ENCODE measurements at places on chromosomes 7 and 10.

GRCh38 chr7:29879609-29880008 is 73.3 kb downstream of the WIPF3 start:
- no peak for DNase-seq

DNA sequence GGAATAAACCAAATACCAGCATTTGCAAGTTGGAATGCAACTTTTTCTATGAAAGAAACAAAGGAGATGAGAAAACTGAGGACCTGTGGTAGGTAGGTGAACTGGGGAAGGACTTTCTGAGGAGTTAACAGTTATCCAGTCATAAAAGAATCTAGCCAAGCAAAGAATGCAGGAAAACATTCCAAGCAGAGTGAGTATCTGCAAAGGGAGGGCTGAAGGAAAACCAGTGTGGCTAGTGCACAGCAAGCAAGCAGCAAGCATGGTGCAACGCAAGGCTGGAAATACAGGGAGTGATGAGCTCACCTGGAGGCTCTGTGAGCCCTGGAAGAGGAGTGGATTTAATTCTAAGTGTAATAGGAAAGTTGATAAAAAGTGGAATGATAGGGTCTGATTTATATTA is 44.0 kb downstream of the RTKN2 start:
- DNase-seq = no peak

DNA sequence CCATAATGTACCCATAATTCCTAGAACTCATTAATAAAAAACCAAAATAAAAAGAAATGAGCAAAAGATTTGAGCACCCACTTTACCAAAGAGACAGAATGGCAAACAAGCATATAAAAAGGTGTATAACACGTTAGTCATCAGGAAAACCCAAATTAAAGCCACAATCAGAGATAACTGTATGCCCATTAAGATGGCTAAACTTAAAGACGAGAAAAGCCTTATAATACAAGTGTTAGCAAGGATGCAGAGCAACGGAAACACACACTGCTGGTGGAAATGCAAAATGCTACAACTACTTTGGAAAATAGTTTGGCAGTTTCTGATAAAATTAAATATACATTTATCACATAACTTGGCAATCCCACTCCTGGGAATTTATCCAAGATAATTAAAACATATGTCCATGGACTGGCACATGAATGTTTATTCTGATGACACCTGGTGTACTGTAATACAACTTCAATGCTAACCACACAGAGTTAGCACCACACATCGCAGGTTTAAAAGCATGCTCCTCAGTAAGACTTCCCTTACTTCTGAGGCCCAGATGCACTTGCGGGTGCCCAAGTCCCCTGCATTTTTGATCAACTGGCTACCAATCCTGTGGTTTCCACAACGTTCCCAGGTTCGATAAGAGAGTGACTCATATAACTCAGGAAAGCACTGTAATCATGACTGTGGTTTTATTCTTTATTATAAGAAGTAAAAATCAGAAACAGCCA is 158.6 kb downstream of the SNX13 start:
- no peak for DNase-seq

DNA sequence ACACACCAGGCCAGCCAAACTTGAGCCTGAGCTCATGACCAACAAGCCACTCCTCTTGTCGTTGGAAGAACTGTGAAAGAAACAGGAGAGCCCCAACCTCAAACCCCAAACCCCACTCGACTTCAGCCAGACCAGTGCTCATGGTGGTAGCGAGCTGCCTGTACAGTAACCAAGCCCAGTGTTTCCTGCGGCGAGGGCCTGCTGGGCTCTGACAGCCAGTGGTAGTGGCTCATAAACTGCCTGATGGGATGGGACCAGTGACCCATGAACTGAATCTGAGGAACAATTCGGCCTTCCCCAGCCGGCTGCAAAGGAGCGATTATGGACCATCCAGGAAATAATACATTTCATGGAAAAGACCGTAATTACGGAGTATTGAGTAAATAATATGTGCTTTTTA is 191.9 kb downstream of the RPS24 start:
- no peak for DNase-seq

DNA sequence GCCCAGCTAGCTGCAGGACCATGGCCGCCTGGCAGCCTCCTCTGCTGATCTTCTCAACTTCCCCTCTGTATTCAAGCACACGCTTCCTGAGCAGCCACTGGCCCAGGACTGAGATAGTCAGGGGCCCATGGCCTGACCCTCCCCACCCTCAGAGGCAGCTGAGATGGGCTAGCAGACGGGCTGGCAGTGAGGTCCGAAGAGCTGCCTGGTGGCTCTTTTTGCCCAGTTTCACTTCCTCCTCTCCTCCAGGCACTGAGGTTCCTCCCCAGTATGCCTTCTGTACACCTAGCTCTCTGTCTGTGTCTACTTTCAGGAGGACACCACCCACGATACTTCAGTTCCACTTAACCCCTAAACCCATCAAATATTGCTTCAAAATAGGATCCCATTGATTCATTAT is 395.6 kb downstream of the TNS3 start:
- no peak for DNase-seq

DNA sequence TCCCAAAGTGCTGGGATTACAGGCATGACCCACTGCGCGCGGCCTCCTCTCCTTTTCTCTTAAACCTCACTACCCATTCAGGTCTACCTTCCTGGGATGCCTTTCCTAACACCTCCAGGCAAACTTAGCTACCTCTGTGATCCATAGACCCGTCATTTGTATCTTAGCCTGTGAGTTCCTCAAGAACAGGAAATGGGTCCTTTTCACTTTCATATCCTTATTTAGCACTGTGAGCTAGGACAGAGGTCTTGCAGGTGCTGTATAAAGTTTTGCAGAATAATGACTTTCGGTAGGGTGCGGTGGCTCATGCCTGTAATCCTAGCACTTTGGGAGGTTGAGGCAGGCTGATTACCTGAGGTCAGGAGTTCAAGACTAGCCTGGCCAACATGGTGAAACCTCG is 215.7 kb downstream of the RELN start:
- DNase-seq = no peak

DNA sequence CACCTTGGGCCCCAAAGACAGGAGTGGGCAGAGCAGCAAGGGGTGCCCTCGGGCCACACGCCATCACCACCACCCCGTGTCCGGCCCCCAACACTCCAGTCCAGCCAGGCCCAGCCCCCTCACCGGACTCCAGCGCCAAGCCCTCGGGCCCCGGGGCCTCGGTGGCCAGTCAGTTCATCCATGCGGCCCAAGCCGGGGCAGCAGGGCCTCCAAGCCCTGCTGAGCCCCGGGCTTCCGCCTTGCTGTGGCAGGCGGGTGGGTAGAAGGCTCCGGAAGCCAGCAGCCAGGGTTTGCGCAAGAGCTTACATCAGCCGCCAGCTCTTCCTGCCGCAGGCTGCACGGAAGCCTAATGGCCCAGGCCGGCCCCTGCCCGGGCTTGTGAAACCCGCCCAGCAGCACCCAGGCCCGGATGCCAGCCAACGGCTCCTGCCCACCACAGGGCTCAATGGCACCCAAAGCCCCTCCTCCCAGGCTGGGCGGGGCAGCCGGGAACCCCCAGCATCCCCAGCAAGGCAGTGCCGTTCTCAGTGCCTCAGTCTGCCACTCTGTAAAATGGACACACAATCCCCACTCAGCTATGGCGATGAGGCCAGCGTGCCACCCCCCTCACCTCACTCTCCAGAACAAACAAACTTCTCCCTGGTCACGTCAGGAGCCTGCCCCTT is 26.5 kb downstream of the TNRC18 start:
- DNase-seq = peak; percentile 97

DNA sequence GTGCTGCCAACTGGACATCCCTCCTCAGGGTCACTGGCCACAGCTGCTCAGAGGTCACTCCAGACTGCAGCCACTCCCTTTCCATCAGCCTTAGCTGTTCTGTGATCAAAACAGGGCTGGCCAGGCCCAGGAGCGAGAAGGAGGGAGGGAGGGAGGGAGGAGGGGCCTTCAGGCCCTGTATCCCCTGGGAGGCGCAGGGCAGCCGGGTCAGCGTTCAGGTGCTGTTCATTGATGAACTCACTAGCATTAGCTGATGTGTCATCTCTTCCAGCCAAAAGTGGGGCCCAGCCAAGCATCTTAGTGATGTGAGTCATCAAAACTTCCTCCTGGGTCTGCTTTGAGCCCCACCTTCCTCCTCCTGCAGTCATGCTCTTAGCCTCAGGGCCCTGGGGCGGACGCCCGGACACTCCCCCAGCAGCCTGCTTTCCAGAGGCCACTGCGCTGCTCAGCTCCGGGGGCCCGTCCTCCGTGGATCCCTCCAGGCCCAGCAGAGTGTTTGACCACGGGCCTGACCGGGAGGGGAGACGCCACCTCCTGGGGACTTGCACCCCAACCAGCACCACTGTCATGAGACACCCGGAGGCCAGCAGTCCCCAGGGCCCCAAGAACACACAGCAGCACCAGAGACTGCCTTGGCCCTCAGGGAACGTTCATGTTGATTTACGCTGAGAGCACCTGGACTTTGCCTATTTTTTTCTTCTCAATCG is 149.2 kb downstream of the PRKAG2 start:
- peak; percentile 90 for DNase-seq

GRCh38 chr10:86071758-86072157 is 294.8 kb downstream of the GRID1 start:
- peak; percentile 21 for DNase-seq

- DNase-seq = no peak
These were observed 6.9 kb downstream of the ABCB8 start for GRCh38 chr7:151035026-151035717.

DNA sequence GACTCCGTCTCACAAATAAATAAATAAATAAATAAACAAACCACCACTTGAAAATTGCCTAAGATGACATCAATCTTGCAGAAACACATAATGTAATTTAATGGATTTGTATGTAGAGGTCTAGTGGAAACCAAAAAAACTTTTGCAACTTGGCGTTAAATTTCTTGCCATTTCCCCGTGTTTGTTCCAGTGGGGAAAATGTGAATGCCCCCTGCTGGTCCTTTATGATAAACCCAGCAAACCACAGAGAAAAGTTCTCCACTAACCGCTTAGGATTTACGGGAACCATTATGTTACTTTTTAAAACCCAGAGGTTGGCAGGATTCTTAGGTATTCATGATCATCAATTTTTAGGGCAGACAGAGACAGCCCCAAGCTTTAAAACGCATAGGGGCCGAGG is 32.5 kb downstream of the LAMB4 start:
- no peak for DNase-seq

- DNase-seq = no peak
These were observed 71.6 kb upstream of the ZNF746 start for GRCh38 chr7:149569025-149569725.

GRCh38 chr7:5697754-5698424 is 83.6 kb downstream of the RNF216 start:
- DNase-seq = no peak

DNA sequence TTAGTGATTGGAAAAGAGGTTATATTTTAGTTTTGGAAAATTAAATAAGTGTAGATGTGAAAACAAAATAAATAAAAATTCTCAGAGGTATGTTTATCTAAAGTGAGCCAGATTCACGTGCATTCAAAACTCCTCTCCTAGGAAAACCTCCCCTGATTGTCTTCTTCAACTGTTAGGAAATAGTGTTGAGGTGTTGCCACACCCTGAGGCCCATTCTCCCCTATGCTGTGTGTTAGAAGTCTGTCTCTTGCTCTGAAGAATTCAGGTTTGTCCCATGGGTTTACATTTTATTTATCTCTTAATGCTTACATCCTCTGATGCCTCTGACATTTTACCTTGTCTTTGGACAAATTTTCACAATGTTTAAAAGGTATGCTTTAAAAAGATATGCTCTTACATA is 40.3 kb downstream of the PTPRE start:
- peak; percentile 9 for DNase-seq

DNA sequence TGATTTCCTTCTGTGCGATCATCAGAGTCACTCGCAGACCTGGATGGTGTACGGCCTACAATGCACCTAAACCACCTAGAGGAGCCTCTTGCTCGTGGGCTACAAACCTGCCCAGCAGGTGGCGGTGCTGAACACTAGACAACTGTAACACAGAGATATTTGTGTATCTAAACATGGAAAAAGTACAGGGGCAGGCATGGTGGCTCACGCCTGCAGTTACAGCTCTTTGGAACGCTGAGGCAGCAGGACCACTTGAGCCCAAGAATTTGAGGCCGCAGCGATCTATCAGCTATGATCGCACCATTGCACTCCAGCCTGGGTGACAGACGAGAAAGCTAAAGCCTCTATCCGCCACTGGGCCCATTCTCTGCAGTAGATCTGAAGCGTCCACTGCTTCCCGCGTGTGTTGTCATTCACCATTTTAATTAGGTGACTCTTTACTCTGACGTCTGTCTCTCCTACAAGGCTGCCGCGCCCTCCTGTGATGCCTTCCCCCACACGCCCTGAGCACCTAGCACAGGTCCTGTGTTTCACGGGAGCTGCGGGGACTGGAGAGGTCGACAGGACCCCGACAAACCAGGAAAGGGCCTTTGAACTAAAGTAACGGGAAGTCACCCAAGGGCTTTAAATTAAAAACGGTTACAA is 774 bp downstream of the TUBGCP2 start:
- peak; percentile 95 for DNase-seq

- DNase-seq = no peak
These were observed 26.4 kb downstream of the TEX36 start for GRCh38 chr10:125656523-125656922.

- no peak for DNase-seq
These were observed 21.5 kb upstream of the CCSER2 start for GRCh38 chr10:84306751-84307384.

DNA sequence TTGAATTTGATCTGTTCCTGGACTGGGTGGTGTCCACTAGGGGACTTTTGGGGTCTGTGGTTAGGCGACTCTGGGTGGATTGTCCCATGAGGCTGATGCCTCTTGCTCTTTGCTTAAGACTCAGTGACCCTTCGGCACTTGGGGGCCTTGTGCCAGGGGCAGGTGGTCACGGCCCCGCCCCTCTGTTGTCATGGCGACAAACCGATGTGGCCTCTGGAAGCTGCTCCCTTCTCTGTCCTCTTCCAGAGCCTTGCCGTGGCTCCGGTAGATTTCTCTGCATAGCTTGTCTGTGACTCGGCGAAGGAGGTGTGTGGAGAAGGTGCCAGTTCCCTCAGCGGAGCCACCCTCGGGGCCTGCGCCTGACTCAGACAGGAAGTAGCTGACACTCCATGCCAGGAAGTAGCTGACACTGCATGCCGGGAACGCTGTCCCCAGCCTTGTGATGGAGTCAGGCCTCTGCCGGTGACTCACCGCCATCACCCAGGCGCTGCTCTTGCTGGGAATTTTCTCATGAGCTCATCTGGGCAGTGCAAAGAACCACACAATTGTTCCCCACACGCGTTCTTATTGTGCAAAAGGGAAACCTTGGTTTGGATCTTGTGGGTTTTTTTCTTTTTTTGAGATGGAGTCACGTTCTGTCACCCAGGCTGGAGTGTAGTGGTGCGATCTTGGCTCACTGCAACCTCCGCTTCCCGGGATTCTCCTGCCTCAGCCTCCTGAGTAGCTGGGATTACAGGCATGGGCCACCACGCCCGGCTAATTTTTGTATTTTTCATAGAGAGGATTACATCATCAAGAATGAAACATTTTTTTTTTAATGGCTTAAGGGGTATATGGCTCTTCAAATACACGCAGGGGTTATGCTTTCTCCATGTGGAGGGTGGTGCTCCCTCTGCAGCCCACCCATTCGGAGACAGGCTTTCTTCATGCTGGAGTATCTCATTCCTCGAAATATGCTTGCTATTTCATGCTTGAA is 72.6 kb downstream of the PFKFB3 start:
- DNase-seq = peak; percentile 96

DNA sequence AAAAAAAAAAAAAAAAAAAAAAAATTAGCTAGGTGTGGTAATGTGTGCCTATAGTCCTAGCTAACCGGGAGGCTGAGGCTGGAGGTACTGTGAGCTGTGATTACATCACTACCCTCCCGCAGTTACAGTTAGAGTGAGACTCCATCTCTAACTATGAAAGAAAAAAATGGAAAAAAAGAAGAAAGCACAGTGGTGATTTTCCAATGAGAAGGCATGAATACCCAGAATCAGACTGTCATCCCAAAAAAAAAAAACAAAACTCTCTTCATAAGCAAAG is 269.9 kb upstream of the MKLN1 start:
- no peak for DNase-seq

GRCh38 chr7:75969182-75969581 is 25.2 kb downstream of the TMEM120A start:
- DNase-seq = peak; percentile 75
